ENCODE measurements at places on chromosomes 4 and X.

- no peak for DNase-seq
Observed at GRCh38 chr4:152115794-152116193, 355.0 kb upstream of the GATB start.

DNA sequence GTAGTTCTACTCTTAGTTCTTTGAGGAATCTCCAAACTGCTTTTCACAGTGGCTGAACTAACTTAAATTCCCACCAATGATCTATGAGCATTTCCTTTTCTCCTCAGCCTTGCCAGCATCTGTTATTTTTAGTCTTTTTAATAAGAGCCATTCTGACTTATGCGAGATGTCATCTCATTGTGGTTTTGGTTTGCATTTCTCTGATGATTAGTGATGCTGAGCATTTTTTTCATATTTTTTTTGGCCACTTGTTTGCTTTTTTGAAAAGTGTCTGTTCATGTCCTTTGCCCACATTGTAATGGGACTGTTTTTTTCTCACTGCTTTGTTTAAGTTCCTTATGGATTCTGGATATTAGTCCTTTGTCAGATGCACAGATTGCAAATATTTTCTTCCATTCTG, 21.5 kb upstream of the PHKA1 start:
- no peak for DNase-seq

DNA sequence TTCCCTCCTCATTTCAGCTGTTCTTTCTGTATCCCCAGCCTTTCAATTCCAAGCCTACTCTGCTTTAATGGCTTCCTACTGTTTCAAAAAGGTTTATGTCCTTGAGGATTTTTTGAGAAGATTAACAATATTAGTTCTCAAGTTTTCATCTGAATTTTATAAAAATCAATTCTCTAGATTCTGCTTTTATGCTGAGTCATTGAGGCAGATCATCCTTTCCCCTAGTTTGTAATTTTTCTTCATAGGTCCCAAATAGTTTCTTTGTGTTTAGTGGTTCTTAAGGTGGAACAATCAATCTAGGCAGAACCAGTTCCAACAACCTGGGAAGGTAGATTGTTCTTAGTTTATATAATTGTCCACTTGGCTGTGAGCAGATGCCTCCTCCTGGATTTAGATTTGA, 100.1 kb upstream of the NAP1L5 start:
- no peak for DNase-seq

DNA sequence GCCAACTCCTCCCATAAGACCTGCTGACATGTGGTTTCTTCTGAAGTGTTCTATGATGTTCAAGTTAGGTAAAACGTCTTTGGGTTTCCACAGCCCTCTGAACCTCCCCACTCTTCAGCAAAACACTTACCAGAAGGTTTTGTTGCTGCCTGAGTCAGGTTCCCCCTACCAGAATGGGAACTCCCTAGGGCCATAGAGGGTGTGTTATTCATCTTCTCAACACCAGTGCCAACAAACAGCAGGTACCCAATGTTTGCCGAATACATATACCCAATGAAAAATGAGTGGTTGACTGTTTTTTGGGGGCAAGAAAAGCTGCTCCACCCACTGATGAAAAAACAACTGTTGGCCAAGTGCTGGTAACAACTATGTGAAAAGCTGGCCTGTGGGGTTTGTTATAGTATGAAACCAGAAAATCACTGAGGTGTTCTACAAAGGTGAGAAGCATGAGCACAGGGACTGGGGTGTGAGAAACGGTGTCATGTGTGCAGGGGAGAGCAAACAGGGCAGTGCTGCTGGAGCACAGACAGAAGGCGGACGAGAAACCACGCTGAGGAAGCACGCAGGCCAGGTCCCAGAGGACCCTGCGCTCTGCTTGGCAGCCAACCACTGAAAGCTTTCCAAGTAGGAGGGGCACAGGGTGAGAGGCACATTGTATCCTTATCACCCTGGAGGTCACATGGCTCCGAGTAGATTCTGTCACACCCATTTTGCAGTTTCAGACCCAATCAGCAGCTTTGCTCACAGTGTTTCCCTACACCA, 28.8 kb downstream of the ATP8A1 start:
- peak; percentile 82 for DNase-seq

DNA sequence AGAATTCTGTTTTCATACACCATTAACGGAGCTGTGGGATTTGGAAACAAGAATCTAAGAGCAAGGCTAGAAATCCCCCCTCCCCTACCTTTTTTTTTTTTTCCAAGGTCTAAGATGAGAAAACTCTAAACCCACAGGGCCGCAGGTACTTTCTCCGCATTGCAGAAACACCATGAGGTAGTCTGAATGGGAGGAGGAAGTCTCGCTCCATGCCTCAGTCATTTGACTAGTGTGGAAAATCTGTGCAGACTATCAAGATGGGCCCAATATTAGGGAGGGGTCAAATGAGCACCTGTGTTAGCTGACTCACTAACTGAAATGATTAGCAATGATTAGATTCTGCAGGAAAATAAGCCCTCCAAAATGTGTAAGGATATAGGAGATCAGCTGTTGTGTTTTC, 40.9 kb upstream of the MAP3K15 start:
- DNase-seq, result no peak

DNA sequence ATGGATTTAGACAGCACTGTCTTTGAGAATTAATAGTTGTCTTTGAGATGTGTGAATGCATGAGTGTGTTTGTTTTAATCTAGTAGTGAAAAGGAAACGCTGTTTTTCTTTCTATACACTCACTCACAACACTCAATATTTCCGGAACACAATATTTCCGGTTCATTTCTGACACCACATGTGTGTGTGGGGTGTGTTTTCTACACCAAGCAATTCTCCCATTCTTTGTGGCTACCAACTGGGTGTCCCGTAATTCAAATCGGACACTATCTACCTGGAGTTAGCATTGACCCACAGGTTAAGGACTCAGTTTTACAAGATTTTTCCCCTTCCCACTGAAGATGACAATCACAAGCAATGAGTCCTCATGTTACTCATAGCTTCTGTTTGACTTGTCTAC, 113.9 kb downstream of the SNCA start:
- no peak for DNase-seq

DNA sequence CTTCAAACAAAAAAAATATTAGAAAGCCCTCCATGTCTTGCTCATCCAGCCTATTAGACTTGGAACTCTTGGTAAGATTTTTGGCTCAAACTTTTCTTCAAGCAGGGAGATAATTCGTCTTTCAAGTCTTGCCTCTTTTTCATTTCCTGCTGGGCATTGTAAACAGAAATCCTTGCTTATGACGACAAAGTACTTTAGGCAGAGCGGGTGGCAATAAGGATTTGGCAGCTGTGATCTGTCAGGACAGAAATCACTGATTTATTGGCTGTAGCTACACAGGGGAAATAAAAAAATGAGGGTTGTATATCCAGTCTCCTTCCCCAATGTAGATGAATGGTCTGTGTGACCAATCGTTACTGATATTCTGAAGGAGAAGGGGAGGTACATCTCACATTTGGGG, 121.6 kb downstream of the SLC4A4 start:
- DNase-seq, result no peak

- DNase-seq, result no peak
Observed at GRCh38 chrX:140318296-140318695, 186.6 kb downstream of the SOX3 start.

GRCh38 chr4:31788676-31789075, 1068.5 kb downstream of the PCDH7 start:
- no peak for DNase-seq

DNA sequence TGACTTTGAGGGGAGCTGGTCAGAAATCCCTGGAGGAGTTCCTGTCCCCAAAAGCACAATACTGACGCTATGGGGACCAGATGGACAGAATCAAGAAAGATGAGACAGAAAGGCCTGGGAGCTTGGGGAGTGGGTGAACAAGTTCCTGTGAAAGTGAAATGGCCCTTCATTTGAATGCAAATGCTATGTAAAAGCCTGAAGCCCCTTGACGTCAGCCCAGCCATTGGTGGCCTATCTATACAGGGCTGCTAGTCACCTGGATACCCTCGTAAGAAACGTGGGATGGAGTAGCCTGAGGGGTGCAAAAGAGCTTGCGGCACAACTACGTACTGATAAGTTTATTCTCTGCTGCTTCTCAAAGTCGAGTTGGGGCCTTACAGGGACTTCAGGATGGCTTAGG, at the start of gene CDX4:
CDX4 (plus strand) TSS at position 223 of the 400 bp plus-strand sequence. CDS start 201 bp downstream, outside the sequence.
- DNase-seq, result no peak

DNA sequence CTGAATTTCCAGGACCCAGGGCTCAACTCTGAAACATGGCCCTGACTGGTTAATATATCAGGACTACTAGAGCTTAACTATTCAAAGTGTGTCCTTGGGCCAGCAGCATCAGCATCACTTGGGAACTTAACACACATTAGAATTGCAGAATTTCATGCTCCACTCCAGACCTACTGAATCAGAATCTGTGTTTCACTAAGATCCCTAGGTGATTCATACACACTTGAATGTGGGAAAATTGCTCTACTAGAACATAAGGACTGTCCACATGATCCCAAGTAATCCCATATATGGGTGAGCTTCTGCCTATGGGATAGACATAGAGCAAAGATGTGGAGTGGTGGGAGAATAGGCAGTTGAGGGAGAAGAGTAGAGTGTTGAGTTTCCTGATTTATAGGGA, 192.5 kb upstream of the CLNK start:
- DNase-seq, result no peak

GRCh38 chr4:108762559-108763225, at the start of gene ETNPPL:
TSS of gene ETNPPL (minus strand) at chr4:108763053. CDS start at chr4:108762898, 155 bp downstream.
- peak; percentile 68 for DNase-seq

DNA sequence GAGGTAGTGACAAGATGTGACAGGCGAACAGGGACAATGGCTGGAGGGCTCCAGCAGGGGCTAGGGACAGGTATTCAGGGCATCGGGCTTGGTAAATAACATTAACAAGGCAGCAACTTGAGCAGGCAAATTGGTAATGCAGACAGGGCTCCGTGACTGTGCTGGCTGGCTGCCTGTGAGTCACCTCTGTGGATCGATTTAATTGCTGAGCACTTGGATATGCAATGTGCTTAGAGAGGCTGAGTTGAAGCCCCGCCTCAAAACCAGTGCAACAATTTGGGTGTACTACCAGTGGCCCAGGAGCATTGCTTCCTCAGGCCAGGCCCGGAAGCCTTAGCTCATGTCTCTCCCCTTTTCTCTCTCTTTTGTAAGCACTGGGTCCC, 19.5 kb downstream of the CNGA2 start:
- no peak for DNase-seq

DNA sequence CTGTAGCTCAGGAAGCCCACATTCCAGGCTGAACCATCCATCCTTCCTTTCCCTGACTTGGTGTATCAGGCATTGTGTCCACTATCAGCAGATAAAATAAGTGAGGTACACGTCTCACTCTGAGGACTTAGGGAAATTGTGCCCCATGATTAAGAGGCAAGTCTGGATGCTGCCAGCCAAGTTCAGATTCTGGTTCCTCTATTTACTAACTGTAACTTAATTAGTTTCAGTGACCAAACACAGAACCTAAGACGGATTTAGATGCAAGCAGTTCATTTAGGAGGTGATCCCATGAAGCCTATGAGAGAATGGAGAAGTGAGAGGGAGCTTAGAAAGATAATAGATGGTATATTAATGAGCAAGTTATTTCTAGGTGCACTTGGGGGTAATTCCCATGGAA, 56.6 kb upstream of the PACRGL start:
- no peak for DNase-seq

DNA sequence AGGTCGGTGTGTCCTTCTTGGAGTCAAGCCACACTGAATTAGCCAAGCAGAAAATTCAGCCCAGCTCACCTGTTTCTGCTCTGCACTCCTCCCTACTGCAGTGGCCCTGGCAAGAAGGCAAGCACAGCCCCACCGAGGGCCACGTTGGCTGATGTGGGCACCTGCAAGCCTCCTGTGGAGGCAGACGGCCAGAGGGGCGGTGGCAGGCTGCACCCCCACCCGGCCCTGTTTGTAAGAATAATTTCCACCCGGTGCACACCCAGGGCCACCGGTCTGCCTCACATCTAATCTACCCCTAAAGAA, 18.8 kb downstream of the PPP2R2C start:
- no peak for DNase-seq

GRCh38 chrX:41491267-41492004, 44.3 kb downstream of the NYX start:
- no peak for DNase-seq

- DNase-seq, result no peak
Observed at GRCh38 chr4:111778543-111778942, 366.7 kb upstream of the FAM241A start.

- DNase-seq, result no peak
Observed at GRCh38 chr4:10122236-10122932, 5.8 kb upstream of the WDR1 start.

DNA sequence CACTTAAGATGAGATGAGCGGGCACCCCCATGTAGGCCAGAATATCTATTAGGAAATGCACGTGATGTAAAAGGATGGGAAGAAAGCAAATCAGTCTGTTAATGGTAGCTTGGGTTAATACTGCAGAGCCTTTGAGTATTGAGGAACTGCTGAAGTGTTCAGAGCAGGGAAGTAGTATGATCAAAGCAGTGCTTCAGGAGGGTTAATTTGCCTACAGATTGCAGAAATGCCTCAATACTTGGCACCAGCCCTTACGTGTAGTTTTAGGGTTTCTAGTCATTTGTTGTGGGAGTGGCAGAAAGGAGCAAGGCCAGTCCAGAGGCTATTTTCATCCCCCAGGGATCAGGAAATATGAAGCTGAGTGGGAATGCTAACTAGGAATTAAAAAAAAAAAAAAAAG, 19.7 kb downstream of the ZFX start:
- no peak for DNase-seq

DNA sequence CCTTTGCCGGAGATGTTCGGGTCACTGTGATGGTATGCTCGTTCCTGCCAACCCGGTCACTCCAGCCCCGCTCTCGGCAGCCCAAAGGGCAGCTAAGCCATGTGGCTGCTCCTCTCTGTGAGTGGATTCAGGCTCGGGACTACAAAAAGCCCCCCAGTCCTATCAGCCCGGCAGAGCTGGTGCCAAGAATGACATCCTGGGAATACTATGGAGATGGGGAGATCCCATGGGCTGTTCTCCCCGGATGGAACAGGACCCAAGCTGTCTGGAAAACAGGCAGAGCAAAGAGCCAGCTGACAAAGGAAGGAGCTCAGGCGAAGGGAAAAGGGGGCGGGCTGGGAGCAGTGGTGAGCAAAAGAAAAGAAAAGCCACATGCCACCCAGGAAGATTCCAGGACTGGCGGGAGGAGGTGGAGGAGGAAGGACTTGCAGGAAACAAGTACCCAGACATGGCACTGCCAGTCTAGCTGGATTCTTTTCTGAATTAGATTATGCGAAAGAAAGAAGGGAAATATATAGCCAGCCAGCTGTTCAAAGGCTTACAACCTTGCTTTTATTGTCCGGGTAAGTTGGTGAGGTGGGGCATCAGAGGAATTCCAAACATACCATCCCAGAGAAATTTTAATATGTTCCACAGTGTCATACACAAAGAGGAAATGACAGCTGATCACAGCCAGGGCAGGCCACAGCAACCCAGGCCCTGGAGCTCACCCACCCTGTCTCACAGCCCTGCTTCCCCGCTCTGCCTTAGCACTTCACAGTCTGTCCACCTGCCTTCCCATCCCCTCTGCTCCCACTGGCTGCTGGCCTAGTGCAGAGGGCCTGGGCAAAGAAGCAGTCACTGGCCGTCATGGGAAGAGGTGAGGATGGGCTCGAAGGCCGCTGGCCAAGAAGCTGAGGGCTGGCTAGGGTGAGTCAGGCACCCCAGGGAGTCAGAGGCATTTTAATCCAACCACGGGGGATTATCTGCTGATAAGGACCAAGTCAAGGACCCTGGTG, 3.4 kb downstream of the NDP start:
- DNase-seq, result peak; percentile 35
